Cardiac muscle cell (in vitro differentiated cells and primary cell): ENCODE measurements at places on chromosomes 4 and X. TPM values are rescaled to one million over a fixed set of nuclear protein-coding genes. Genes with fewer than 3 reads are reported as not detected.

Gene SHOX
- not detected in 2 replicates for total RNA-seq

Gene SERTM2
- 9.3 and 11.0 TPM in 2 replicates for total RNA-seq

Gene MAGEA9B
- not detected in 2 replicates for total RNA-seq

Gene SYTL5
- total RNA-seq = 3.5 and 3.7 TPM in 2 replicates

Gene BEX5
- 6.3 and 10.6 TPM in 2 replicates for total RNA-seq

Gene TEX13C
- total RNA-seq = not detected in 2 replicates

Gene SMIM20
- 27.5 and 42.4 TPM in 2 replicates for total RNA-seq

Gene UGT2B10
- total RNA-seq = not detected in 2 replicates

Gene WDR17
- total RNA-seq = 0.39 and 0.95 TPM in 2 replicates

Gene SRPX2
- total RNA-seq = 0.03 and 0.04 TPM in 2 replicates

Gene VCX2
- not detected in 2 replicates for total RNA-seq

Gene BTC
- total RNA-seq = not detected in 2 replicates

Gene NAA10
- 90.1 and 127 TPM in 2 replicates for total RNA-seq

Gene MEPE
- total RNA-seq = not detected in 2 replicates

Gene SCRG1
- total RNA-seq = 0.04 and 0.12 TPM in 2 replicates
